ENCODE measurements at places on chromosomes 4 and X. TPM values are rescaled to one million over a fixed set of nuclear protein-coding genes. Genes with fewer than 3 reads are reported as not detected.

DNA sequence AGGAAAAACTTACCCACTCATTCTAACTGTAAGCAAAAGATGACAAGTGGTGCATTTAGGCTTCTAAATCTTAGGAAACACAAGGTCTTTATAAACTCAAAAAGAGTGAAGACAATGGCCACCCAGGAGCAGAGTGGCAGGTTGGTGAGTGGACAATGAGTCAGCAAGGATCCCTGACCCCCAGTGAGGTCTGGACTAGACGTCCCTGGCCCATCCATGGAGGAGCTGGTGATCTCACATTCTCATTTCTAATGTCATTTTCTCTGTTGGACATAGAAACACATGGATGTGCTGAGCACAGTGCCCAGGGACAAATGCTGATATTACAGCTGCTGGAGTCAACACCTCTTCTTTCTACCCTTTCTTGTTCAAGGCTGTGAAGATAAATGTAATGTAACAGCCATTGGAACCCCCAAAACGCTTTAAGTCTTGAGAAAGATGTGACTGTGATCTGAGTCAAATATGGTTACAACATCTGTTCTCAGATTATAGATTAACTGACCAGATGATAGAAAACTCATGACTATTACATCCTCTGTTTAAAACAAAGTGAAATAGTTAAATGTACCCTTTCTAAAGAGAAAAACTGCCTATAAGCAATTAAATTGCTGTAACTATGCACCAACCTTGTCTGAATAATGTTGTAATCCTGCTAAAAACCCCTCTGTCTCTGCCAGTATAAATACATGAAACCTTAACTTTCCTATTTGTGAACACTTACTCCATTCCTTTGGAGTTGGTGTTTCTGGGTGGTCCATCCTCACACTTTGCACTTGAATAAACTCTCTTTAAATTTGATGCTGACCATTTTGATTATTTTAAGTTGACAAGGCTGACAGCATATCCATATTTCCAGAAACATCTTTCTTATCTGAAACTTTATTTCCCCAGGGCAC lies 92.7 kb downstream of the USP46 start:
- H3K4me3 ChIP-seq, result no peak overlapping the region
- no peak overlapping the region for H3K27ac ChIP-seq
- no peak for DNase-seq
- no peaks in the 10 kb centered on the region for H3K27me3 ChIP-seq

Gene F8A1
- 39.2 TPM for total RNA-seq

- H3K27ac ChIP-seq, result peak overlapping the region; percentile 59
- no peak overlapping the region for H3K4me3 ChIP-seq
- H3K4me1 ChIP-seq, result no peaks in the 10 kb centered on the region
Measured at GRCh38 chrX:24426921-24427746, 38.0 kb upstream of the PDK3 start.

GRCh38 chr4:184274286-184274951 lies 56.7 kb upstream of the ENPP6 start:
- H3K27ac ChIP-seq, result no peak overlapping the region
- H3K27me3 ChIP-seq, result no peaks in the 10 kb centered on the region
- no peaks in the 10 kb centered on the region for H3K36me3 ChIP-seq
- no peak overlapping the region for H3K4me3 ChIP-seq
- H3K4me1 ChIP-seq, result no peaks in the 10 kb centered on the region

Gene NDST4
- total RNA-seq, result 0.20 TPM

DNA sequence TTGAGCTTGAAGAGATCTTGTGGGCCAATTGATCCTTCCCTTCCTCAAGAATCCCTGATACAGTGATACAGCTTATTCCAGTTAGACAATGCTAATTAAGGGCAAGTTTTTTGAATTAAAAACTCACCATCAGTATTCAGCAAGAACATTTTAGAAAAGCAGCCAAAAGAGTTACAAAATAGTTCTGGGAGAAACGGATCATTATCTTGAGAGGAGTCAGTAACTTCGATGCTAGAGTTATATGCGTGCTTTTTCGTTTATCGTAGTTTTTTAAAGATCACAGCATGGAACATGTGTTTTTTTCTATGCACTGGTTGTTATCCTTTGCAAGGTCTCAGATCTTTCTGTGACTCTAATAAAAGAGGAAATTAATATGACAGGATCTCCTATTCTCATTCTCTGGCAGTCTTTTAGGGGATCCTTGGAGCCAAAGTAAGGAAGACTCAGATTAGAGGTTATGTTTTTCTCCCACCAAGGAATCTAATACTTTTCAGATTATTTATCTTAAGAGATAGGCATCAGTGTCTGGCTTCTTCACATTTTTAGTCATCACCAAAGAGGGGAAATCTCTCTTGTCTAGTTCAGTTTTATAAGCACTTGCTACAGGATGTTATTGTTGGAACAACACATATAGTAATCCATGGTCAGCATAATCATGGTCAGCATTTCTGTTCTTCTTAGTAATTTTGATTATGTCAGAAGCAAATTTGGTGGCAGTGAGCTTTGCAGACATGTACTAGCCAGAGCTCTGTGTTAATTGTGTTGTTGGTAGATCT lies 109.7 kb downstream of the PDLIM5 start:
- H3K4me1 ChIP-seq, result peaks cover 16% of the 10 kb centered on the region
- no peak overlapping the region for H3K4me3 ChIP-seq
- H3K36me3 ChIP-seq, result no peaks in the 10 kb centered on the region
- no peak overlapping the region for H3K27ac ChIP-seq
